ENCODE measurements at places on chromosomes 13 and 19.

GRCh38 chr13:106688940-106689339, 121.0 kb upstream of the ARGLU1 start:
- DNase-seq = no peak

DNA sequence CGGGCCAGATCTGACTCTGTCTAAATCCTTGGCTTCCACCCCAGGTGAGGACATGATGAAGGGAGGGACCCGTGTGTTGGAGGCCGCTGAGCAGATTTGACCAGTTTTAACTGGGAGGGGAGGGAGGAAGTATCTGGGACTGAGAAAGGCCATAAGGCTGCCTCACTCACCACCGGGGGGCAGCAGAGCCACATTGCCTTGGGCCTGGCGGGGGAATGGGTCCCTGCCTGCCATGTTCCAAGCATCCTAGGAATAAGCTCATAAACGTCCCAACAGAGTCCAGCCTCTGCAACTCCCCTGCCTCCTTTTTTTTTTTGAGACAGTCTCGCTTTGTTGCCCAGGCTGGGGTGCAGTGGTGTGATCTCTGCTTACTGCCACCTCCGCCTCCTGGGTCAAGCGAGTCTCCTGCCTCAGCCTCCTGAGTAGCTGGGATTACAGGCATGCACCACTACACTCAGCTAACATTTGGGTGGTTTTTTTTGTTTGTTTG, 15.5 kb downstream of the MAST3 start:
- DNase-seq = peak; percentile 78

- no peak for DNase-seq
These were observed 4.0 kb upstream of the DLEU7 start for GRCh38 chr13:50847501-50847900.

GRCh38 chr13:49046002-49046401, 70.3 kb downstream of the FNDC3A start:
- no peak for DNase-seq

GRCh38 chr19:48405850-48406249, 12.4 kb downstream of the GRIN2D start:
- no peak for DNase-seq

GRCh38 chr13:90896002-90896401, 451.5 kb upstream of the MIR17HG start:
- DNase-seq = no peak

GRCh38 chr13:37929308-37929707, 59.7 kb upstream of the TRPC4 start:
- DNase-seq = no peak

GRCh38 chr13:113064534-113065405, 40.8 kb upstream of the F7 start:
- DNase-seq = no peak

DNA sequence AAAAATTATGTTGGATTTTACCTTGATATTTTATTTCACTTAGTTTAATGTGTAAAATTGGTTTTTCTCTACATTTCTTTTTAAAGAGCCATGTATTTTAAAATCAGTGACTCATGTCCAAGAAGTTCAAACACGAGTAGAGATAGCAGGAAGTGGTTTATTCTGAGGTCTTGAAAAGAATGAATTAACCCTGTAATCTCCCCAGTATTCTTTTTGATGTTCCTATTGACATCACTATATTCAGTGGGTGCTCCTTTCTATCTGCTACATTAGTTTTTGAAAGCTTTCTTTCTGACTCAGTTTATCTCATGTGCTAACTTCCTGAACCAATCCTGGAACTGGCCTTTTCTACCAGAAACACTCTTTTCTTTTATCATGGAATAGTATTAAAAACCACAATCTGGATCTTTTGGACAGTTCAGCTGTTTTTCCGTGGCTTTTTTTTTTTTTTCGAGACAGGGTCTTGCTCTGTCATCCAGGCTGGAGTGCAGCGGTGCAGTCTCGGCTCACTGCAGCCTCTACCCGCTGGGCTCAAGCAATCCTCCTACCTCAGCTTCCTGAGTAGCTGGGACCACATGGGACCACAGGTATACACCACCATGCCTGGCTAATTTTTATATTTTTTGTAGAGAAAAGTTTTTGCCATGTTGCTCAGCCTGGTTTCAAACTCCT, 114.9 kb downstream of the PCCA start:
- no peak for DNase-seq

DNA sequence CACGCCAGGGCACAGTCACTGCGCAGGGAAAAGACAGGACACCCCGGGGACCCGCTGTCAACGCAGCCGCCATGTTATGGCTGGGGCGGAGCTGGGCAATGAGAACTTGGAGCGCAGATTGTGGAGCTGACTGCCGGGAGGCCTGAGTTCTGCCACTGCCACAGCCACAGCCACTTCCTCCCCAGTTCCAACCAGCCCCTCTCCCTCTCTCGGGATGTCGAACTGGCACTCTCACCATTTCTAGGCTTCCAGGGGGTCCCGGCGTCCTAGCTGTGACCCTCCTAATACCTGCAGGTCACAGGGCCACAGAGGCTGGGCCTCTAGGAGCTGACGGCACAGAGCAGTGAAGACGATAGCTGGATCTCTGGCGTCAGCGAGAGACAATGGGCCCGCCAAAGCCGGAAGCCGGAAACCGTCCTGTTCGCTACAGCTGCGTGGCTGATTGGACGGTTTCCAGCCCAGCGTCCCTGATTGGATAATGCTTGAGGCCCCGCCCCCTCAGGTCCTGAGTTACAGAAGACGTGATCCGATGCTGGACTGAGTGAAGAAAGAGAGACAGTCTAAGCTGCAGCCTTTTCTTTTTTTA, at the start of gene ZNF506:
Gene ZNF506 (minus strand): TSS at position 385 of the 586 bp plus-strand sequence. CDS start 147 bp downstream, at position 238.
- DNase-seq = peak; percentile 100

DNA sequence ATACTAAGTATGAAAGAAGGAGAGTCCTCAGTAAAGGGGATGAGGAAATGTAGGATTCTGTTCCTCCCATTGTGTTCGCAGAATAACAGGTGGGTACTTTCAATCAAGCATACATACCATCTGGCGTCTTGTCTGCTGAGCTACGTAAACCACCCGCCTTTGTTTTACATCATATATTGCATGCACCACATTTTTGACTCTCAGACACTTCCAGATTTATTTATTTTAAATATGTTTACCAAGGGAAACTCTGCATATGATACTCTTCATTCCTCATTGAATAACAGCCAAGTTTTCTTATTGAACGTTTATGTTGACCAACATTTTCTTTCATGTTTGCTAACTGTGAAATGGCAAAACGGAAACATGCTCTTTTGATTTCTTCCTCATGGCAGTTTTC, 174.1 kb downstream of the FGF14 start:
- DNase-seq = no peak

GRCh38 chr19:45994456-45994997, 740 bp upstream of the CCDC61 start:
- DNase-seq = no peak

- DNase-seq = peak; percentile 96
These were observed 3.8 kb downstream of the PDE4A start for GRCh38 chr19:10424011-10424637.

GRCh38 chr19:49116544-49116943, 2.4 kb downstream of the LIN7B start:
- no peak for DNase-seq

DNA sequence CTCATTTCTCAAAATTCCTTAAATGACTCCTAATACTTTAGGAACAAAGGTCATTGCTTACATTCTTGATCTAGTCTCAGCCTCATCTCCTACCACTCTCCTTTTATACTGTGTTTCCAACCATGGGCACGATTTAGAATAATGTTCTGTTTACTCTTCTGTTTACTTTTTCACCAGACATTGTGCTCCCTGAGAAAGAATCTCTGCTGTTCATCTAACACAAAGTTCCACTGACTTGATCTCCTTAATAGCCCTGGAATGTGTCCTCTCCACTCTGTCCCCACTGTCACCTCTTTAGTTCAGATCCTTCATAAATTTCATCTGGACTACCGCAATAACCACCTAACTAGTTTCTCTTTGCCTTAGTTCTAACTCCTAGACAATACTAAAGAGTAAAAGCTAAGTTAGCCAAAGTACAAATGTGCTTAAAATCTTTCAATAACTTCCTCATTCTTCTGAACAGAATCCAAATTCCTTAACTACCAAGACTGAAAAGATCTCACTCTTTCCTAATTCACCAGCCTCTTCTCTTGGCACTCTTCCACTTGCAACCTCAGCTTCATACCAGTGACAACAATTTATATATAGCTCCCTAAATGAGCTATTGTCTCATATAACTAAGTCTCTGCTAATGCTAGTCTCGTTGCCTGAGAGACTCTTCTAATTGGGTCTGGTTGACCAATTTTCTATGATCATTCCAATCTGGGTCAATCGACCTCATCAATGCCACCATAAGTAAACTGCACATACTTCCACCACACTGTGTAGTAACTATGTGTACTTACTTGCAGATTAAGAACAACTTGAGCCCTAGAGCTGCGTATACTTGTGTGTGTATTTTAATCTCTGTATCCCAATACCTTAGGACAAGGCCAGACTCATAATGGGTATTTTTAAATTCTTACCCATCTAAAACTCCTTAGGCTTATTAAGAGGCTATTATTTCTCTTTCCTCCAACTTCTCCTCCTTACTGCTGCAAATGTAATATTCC, 179.9 kb downstream of the VWA8 start:
- DNase-seq = no peak

- peak; percentile 68 for DNase-seq
These were observed 20.7 kb downstream of the SH3GL1 start for GRCh38 chr19:4379383-4380253.

DNA sequence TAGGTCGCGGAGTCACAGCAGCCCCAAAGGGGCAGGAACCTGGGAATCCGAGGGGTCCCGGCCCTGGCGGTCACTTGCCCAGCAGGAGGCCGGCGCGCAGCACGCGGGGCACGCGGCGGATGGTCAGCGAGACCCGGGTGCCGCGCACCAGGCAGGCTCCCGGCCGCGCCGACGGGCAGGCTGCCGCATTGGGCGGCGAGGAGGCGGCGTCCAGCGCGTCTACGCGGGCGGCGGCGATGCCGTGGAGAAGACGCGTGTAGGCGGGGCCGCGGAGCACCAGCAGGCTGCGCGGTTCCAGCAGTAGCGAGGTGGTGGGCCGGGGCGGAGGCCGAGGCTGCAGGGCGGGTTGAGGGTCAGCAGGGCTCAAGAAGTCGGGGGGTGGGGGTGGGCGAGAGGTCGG, 607 bp upstream of the SYNE4 start:
- DNase-seq = no peak

DNA sequence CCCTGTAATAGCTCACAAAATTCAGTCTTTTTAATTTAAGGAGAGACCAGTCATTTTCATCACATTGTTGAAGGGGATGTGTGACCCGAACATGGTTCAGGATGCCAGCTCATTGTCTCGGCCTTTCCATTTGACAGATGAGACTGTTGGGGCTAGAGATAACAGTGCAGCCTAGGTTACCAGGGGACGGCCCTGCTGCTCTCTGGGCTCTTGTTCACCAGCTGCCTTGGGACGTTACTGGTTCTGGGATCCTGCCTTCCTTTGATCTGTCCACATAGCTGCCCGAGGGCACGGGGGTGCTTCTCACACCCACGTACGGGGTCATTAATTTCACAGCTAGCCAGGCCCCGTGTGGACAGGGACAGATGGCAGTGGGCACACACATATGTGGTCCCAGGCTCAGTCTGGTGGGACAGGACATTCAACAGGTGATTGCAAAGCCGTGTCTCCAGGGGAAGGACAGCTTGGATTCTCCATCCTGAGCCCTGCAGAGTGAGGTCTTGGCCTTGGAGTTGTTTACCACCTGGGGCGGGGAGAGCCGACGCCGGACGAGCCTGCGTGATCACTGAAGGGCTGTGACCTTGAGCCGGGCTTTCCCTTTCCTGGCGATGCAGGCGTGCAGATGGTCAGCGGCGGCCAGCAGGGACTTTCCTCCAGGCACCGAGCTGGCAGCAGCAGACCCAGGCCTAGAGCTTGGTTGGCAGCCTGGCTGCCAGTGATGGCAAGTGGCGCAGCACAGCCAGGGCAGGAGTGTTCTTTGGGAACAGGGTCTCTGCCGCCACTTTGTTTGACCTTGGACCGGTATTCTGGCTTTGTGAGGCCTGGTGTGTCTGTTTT, 26.7 kb upstream of the NPAS1 start:
- no peak for DNase-seq

DNA sequence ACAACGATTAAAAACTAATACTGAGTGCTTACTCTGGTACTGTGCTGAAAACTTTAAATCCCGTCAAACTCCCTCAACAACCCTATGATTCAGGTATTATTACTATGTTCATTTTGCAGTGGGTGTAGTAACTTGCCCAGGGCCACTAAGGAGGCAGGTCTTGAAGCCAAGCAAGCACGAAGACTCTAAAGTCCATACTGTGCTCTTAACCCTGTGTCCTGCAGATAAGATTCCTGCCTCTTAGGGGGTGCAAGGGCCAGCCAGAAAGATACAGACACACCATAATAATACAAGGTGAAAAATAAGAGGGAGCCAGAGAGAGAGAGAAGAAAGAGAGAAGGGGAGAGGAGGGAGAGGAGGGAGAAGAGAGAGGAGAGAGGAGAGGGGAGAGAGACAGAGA, 95.5 kb downstream of the CDADC1 start:
- DNase-seq = no peak

- no peak for DNase-seq
These were observed 23.3 kb downstream of the MIPEP start for GRCh38 chr13:23865906-23866305.

- no peak for DNase-seq
These were observed 12.2 kb downstream of the BRD4 start for GRCh38 chr19:15320116-15320515.

DNA sequence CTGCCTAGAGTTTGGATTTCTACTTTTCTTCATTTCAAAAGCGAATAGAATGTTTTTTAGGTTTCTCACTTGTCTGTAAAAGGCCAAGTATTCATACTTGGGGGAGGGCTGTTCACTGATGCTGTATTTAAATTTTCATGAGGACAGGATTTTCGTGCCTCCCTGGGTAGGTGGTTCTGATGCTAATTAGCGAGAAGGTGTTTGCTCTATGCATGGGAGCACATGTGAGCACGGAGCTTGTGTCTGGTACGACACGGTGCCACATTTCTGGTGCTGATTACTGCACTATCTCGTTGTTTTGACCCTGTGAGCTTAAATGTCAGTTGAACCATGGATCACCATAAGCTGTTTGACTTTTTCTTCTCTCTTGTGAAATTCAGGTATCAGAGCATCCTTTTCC, 45.8 kb downstream of the MTUS2 start:
- DNase-seq = no peak

DNA sequence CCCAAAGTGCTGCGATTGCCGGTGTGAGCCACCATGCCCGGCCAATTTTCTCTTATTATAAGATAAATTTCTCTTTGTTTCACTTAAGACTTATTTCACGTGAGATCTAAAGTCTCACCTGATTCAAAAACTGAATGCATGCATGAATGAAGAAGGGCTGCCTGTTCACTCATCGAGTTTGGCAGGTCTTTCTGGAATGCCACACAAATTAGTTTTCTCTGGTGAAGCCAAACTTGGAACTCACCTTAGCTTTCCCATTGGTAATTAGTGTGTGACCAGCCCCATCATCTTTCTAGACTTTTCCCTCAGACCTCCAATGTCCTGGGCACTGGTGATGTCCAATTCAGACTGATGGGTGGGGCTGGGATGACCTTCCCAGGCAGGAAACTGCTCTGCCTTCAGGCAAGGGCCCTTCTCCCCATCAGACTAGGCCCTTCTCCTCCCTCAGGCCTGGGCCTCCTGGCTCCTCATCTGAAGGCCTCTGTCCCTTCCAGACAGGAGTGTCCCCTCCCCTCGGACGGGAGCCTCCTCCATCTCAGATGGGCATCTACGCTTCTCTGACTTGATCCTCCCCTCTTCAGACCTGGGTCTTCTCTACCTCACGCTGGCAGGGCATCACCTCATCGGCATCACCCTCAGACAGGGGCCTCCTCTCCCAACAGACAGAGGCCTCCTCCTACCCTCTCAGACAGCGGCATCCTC, 14.4 kb downstream of the C3 start:
- DNase-seq = no peak

GRCh38 chr13:101661839-101662238, 209.4 kb downstream of the ITGBL1 start:
- DNase-seq = no peak

Measured in lower leg skin (tissue), 4 donors.